SK-MEL-5 (cell line): ENCODE measurements at places on chromosomes 2 and 18. TPM values are rescaled to one million over a fixed set of nuclear protein-coding genes. Genes with fewer than 3 reads are reported as not detected.
A peak's percentile ranks its signal among the peaks of the same experiment; 100 is the strongest.

Gene SLC5A7
- not detected in 2 replicates for total RNA-seq

- DNase-seq: no peak
Measured at GRCh38 chr2:240888130-240888889, 7.6 kb downstream of the MAB21L4 start.

DNA sequence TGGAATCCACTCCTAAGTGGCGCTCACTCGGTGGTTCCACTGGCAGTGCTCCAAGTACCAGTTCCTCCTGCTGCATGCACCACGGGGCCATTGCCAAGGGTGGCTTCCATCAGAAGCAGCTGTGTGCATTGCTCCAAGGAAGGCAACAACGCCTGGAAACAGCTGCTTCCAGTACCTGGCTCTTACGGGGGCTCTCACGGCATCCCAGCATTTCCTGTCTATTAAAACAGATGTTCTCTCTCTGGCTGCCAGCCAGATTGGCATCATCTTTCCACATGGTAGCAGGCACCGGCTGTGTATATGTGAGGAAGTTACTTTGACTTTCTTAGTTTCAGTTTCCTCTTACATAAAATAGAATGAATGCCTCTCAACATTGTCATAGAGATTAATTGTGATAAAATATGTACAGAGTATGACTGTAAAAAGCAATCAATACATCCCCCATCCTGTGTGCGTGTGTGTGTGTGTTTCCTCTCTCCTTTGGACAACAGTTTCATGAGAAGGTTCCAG lies 84.9 kb downstream of the CMPK2 start:
- DNase-seq: no peak

DNA sequence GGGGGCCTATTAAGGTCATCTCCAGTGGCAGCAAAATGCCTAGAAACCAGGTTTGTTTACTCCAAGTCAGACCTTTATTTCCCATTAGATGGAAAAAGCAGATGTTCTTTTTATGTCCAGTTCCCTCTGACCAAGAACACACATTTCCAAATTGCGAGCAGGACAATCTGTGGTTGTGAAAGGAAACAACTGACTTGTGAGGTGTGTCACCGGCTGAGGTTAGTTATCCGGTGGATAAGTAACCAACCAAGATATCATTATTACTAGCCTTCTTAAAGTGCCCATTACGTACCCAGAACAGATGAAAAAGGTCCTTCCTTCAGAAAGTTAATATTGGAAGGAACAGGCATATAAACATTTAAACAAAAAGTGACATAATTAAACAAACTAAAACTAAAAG lies 112.9 kb downstream of the THADA start:
- DNase-seq: no peak

- no peak for DNase-seq
Measured at GRCh38 chr18:3401669-3402620, 48.0 kb upstream of the TGIF1 start.

GRCh38 chr2:190412966-190413365 lies 4.8 kb downstream of the MFSD6 start:
- DNase-seq: no peak

- DNase-seq: no peak
Measured at GRCh38 chr2:55733335-55733734, 39.7 kb upstream of the PNPT1 start.

GRCh38 chr18:42712065-42712464 lies 403.4 kb downstream of the RIT2 start:
- no peak for DNase-seq

GRCh38 chr2:227186751-227187150 lies 22.3 kb downstream of the COL4A3 start:
- peak; percentile 26 for DNase-seq

Gene LIMS1
- total RNA-seq: 38.0 and 42.8 TPM in 2 replicates
